ENCODE measurements at places on chromosomes 3 and 15. TPM values are rescaled to one million over a fixed set of nuclear protein-coding genes. Genes with fewer than 3 reads are reported as not detected.
A peak's percentile ranks its signal among the peaks of the same experiment; 100 is the strongest.

DNA sequence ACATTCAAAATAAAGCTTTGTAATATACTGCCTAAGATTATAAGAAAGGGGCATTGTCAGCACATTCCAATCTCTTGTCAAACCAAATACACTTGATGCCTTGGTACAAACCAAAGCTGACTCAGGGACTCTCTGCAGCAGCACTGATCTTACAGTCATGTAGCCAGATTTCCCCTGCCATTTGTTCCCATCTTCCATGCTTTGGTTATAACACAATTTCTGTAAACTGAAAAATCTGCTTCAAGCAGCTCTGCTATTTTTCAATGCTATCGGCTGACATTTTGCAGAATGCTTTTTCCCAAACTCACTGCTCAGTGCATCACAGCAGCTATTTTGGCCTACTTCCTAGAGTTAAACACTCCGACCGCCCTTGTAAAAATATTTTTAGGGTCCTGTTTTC is 18.2 kb downstream of the PLOD2 start:
- DNase-seq: peak; percentile 48

- DNase-seq: no peak
Observed at GRCh38 chr15:40754574-40754882, 526 bp downstream of the RMDN3 start.

- DNase-seq: no peak
Observed at GRCh38 chr3:197392961-197393360, 94.5 kb upstream of the DLG1 start.

DNA sequence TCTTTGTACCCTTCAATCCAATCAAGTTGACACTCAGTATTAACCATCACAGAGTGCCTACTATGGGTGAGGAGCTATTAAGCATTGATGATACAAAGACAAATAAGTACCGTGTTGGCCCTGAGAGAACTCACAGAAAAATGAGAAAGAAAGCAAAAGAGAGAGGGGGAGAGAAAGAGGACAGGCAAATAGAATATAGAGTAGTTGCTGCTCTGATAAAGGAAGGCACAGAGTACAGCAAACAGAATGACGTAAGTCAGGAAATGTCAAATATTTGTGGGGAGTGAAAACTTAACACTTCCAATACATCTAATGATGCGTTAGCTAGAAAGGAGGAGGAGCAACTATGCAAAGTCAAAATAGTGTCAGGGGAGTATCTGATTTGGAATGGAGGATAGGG is 320.6 kb upstream of the KCNH8 start:
- DNase-seq: no peak

- no peak for DNase-seq
Observed at GRCh38 chr3:190012314-190012782, 108.3 kb downstream of the P3H2 start.

DNA sequence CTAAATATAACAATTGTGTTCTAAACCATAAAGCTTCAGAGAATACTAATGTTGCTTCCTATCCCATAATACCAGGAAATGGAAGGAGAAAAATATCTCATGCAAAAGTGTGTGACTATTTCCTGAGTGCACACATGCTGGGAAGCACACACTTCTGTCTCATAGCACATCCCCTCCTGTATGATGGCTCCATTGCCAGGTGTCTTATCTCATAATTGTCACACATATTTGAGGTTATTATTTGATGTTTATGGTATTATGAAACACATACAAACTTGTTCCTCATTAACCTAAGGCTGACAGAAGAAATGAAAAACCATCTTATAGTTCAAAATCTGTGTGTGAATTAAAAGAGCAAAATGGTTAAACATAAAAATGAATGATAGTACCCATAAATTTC is 65.4 kb downstream of the SERP1 start:
- DNase-seq: no peak

GRCh38 chr3:40915346-40915865 is 283.9 kb upstream of the CTNNB1 start:
- no peak for DNase-seq

The WDR5B gene
- polyA plus RNA-seq: 2.9 TPM

The FSIP1 gene
- 0.27 TPM for polyA plus RNA-seq

The EIF4A2 gene
- polyA plus RNA-seq: 528 TPM
